ENCODE measurements at places on chromosomes 11 and 22. TPM values are rescaled to one million over a fixed set of nuclear protein-coding genes. Genes with fewer than 3 reads are reported as not detected.

DNA sequence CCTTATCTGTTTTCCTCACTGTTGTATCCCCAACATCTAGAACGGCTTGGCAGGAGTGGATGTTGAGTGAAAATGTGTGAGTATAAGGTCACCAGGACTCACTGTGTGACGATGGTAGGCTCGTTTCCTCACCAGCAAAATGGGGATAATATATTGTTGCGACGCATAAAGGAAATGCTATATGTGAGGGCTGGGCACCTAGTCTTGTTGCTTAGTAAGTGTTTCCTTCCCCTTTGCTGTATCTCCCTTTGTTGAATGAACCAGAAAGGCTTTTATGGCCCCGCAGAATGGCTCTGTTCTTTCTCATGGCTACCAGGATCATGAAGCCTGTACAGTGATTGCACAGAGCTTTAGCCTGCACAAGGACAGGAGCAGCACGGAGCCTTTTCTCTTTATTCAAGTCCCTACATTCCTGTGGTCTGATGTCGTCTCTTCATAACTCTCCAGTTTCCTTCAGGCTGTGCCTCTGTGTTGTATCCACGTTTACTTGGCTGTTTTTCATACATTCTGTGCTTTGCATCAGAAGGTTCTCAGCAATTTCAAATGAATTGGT, 5.4 kb downstream of the TNRC6B start:
- H3K4me3 ChIP-seq, result no peak overlapping the region
- no peaks in the 10 kb centered on the region for H3K27me3 ChIP-seq
- H3K36me3 ChIP-seq, result no peaks in the 10 kb centered on the region
- H3K4me1 ChIP-seq, result peaks cover 51% of the 10 kb centered on the region
- no peak for DNase-seq

DNA sequence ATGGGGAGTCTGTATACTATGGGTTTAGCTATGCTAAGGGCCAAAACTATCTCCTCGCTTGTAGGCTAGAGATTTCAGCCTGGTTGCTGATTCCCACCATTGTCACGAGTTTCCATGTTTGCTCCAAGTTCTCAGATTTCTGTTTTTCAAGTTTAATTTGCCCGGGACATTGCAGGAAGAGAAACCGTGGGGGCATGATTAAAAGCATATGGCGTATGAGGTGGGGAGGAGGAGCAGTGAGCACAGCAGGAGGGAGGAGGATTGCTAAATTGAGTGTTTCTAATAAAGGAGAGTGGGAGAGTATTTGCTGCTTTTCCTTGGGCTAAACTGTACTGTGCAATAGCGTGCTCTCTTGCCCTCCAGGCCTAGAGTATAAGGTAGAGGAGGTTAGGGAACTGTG, 558.4 kb downstream of the METTL15 start:
- no peaks in the 10 kb centered on the region for H3K4me1 ChIP-seq
- DNase-seq, result no peak
- H3K36me3 ChIP-seq, result no peaks in the 10 kb centered on the region
- H3K27me3 ChIP-seq, result no peaks in the 10 kb centered on the region

DNA sequence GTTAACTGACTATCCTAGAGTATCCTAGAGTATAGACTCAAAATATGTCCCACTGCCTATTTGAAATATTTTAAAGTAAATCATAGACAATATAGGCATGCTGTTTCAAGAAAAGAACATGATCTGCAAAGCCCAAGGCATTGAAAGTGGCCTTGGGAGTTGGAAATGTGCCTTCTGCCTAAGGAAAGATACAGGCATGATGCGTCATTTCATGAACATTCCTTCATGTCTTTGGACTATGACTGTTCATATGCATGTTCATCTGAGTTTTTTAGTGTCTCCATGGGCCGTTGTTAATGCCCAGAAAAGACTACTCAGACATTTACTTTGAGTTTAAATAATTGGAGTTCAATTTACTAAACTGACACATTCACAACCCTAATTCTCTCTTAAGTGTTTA, 69.7 kb upstream of the PRDM11 start:
- no peak for DNase-seq
- peaks cover 18% of the 10 kb centered on the region for H3K4me1 ChIP-seq
- H3K36me3 ChIP-seq, result no peaks in the 10 kb centered on the region
- H3K27me3 ChIP-seq, result no peaks in the 10 kb centered on the region
- H3K4me3 ChIP-seq, result no peak overlapping the region
- H3K27ac ChIP-seq, result no peak overlapping the region

DNA sequence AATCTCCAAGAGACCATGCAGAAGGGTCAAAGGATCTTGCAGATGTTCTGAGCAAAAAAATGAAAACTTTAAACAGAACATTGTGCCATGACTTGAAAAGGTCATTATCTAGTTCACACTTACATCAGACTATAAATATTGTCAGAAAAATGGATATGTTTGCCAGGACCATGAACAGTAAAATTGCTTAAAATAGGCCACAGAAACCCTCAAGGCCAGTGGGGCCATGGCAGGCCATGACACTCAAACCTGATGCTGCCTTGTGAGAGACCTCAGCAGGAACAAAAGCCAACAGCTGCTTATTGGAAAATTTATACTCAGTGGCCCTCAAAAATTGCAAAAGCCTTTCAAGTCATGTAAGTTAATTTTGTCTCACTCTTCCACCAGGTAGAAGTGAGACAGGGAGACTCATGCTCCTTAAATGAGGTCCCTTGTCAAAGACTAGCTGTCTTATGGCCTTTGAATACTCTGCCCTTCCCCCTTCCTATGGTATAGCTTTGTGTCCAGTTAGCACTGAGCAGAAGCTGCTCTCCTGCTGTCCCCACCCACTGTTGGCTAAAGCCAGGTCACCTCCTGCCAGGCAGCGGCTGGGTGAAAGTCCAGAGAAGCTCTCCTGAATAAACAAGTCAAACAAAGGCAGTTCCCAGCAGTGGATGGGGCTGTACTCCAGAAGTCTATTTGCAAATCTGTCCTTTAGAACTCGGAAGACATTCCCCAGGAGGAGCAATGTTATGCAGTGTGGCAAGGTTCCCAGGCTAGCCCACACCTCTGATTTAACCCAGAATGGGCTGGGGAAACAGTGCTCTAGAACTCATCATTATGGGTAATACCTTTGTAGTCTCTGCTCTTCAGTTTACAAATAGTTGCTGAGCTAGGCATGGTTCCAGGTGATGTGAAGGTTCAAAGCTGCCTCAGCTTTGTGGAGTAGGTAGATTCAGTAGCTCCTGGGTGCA, 21.4 kb downstream of the ADM start:
- no peaks in the 10 kb centered on the region for H3K27me3 ChIP-seq
- no peaks in the 10 kb centered on the region for H3K36me3 ChIP-seq
- H3K4me3 ChIP-seq, result no peak overlapping the region
- H3K4me1 ChIP-seq, result peaks cover 51% of the 10 kb centered on the region

DNA sequence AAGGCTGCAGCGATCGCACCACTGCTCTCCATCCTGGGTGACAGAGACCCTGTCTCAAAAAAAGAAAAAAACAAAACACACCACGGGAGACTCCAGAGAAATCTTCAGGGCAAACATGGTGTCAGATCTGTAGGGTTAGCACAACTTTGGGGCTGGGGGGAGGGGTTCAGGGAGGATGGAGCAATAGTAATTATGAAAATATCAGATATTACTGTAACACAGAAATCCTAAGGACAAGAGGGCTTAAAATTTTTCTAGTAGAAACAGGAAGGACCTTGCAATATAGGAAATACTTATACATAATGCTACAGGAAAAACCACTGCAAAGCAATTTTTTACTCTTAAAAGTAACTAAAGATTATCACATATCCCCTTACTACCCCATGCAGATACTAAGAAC, 13.8 kb downstream of the EIF4ENIF1 start:
- peaks cover 20% of the 10 kb centered on the region for H3K36me3 ChIP-seq
- no peak for DNase-seq

DNA sequence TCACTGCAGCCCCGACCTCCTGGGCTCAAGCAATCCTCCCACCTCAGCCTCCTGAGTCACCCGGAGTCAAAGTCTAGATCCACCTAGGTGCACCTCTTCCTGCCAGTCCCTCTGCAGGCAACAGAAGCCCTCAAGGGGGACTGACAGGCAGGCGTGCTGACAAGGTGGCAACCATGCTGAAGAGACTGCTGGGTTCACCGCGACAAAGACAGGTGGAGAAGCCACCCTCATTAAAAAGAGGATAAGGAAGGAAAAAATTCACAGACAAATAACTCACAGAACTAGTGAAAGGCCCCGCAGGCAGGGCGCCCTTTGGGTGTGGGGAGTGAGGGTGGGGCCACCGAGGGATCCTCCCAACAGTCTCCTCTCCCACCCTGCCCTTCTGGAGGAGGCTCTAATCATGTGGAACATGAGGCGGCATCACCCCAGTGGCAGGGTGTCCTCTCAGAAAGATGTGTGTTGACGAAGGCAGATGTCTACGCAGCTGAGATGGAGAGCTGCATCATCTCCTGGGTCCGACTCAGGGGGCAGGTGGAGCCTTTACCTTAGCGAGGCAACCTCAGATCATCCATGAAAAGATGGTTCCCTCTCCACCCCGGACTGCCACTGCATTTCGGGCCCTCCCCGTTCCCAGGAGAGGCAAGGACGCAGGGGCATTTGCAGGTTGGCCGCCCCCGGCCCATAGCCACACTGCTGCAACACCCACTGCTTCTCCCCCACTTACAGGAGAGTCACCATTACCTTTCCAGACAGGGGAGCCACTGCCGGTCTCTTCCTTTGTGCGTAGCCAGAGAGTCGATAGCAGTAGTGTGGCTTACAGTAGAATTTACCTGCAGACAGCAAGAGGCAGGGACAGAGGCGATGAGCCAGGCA, 91.2 kb upstream of the BID start:
- no peaks in the 10 kb centered on the region for H3K4me1 ChIP-seq
- no peak overlapping the region for H3K27ac ChIP-seq
- no peak for DNase-seq
- H3K36me3 ChIP-seq, result peaks cover 44% of the 10 kb centered on the region

The C11orf91 gene
- total RNA-seq, result 1.5 TPM

DNA sequence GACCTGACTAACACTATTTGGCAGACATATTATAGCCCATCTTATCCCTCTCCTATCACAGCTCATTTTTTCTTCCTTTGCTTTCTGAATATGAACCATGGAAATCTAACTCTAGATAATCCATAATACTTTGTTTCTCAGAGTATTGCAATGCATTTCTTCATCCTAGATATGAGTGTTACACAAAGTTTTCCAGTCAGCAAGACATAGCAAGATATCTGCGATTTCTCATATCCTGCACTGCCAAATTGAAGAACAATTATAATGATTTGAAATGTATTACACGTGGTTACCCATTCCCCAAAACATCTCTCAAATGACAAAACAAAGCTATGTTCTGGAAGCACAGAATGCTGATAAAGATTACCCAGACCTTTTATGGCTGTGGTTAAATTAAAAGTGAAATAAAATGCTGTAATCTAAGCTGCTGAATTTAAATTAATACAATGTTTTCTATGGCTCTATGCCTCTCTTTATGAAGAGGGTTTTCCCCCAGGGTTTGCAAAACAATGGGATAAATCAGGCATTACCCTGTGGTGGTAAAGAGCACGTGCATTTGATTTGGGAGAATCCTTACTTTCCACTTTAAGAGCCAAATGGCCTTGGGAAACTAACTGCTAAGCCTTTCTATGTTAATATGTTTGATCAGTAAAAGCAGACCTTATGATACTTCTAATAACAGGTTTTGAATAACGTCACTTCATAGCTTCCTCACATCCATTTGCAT, 1291.0 kb upstream of the CNTN5 start:
- H3K4me3 ChIP-seq, result no peak overlapping the region
- DNase-seq, result no peak
- no peaks in the 10 kb centered on the region for H3K27me3 ChIP-seq
